GM12878 (cell line): ENCODE measurements at places on chromosomes 6 and 20. TPM values are rescaled to one million over a fixed set of nuclear protein-coding genes. Genes with fewer than 3 reads are reported as not detected.
A peak's percentile ranks its signal among the peaks of the same experiment; 100 is the strongest.

ASIP gene
- not detected in 2 replicates for total RNA-seq

- peak; percentile 61 for DNase-seq
These were observed 92.1 kb upstream of the NEDD9 start for GRCh38 chr6:11324453-11325015.

CYP39A1 gene
- total RNA-seq: not detected in 2 replicates

DNA sequence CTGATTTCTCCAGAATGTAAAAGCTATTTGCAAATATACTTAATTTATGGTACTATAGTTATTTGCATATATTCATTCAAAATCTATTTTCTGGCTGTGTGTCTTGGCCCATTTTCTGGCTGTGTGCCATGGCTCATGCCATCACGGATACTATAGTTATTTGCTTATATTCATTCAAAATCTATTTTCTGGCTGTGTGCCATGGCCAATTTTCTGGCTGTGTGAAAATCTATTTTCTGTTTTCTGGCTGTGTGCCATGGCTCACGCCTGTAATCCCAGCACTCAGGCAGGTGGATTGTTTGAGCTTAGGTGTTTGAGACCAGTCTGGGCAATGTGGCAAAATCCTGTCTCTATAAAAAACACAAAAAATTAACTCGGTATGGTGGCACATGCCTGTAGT is 28.9 kb upstream of the RIPK1 start:
- no peak for DNase-seq

DNA sequence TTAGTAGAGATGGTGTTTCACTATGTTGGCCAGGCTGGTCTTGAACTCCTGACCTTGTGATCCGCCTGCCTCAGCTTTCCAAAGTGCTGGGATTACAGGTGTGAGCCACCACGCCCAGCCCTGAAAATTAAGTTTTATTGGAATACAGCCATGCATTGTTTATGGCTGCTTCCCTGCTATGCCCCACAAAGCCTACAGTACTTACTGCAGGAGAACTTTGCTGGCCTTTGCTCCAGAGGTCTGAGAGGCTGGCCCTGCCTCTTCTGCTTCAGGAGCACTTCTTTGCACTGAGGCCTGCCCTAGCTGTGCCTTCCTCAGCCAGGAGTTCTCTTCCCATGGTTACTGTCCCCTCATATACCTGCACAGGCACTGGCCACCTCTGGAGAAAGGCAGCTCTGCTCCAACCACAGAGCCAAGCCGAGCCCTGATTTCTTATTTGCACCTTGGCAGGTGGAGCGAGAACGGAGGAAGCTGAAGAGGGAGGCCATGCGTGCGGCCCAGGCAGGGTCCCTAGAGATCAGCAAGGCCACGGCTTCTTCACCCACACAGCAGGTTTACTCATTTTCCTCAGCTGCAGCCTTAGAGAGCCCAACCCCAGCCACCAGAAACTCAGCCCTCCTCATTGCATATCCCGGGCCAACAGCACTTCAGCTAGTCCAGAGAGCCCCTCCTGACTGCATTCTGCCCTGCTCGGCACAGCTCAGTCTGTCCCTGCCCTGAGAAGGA is 20.8 kb downstream of the C20orf173 start:
- DNase-seq: no peak

DNA sequence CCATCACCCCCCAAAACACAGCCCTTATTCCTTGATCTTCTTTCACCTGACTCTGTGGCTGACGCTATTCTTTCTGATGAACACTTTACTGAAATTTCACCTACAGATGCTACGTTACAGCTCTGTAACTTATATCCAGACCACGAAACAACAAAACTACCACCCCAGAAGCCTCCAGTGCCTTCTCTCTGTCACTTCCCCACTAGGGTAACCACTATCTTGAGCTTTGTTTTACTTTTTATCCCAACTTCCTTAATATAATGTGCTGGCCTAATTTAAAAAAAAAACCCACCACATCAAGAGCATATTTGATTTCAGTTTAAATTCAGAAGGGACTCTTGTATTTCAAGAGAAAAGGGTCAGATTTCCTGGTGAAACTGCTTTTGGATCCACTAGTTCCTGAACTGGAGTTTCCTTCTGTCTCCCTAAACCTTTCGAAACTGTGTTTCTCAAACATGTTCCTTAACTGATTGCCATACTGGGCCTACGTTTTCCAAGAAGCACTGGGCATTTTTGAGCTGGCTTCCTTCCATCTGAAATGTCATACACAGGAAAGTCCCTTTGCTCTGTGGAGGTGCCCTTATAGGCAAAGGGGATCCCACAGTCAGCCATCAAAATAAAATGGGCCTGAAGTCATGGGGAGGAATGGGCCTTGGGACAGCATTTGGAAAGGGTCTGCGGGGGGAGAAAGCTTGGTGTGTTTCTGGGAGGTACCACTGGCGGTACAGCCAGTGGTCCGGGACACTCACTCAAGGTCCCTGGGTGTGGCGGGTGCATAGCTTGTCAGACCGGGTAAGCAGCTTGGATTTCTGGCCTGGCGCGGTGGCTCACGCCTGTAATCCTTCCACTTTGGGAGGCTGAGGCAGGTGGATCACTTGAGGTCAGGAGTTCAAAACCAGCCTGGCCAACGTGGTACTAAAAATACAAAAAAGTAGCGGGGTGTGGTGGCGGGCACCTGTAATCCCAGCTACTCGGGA is 25.8 kb upstream of the RTF2 start:
- no peak for DNase-seq

- DNase-seq: no peak
These were observed 190.4 kb downstream of the OGFRL1 start for GRCh38 chr6:71478834-71479541.

DNA sequence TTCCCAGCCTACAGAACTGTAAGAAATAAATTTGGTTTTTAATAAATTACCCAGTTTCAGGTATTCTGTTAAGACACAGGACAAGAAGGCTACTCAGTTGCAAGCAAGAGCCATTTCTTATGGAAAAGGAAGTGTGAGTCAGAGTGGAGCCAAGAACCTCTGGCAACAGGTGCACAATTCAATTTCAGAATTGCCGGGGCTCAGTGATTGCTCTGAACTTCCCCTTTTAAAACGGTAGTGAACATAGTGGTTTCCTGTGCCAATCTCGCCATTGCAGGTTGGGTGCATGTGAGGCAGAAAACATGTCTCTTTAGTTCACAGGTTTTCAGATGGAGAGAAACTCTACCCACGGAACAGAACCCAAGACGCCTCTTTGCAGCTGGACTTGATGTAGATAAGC is 16.4 kb downstream of the PIGT start:
- peak; percentile 76 for DNase-seq

HAO1 gene
- not detected in 2 replicates for total RNA-seq

- peak; percentile 13 for DNase-seq
These were observed 170.6 kb downstream of the LY86 start for GRCh38 chr6:6758915-6759654.

DNA sequence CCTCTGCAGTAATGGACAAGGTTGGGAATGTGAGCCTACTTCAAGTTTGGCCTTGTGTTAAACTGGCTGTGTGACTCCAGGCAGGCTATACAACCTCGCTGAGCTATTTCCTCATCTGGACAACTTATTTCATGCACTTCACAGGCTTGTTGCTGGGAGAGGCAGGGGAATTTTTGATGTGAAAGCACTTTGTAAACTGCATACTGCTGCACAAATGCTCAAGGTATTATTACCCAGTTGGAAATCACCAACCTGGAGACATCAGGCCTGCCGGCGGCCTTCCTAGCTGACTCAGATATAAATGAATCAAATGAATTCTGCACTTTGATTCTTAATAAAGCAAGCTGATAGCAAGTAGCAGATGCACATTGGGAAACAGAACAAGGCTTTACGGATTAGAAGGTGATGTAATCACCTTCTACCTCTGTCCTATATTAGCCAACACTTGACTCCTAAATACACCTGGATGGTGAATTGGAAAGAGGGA is 10.1 kb downstream of the JARID2 start:
- no peak for DNase-seq

DNA sequence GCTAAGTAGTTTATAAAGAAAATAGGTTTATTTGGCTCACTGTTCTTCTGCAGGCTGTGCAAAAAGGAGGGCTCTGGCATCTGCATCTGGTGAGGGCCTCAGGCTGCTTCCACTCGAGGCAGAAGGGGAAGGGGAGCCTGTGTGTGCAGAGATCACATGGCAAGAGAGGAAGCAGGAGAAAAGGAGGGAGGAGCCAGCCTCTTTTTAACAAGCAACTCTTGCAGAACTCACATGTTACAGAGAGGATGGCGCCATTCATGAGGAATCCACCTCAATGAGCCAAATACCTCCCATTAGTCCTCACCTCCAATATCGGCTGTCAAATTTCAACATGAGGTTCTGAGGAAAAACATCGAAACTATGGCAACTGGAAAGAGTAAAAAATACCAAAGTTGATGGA is 666.6 kb upstream of the SLC35B3 start:
- DNase-seq: no peak

CDS2 gene
- total RNA-seq: 41.1 and 41.4 TPM in 2 replicates

TCF21 gene
- 0.08 TPM in 1 of 2 replicates, not detected in the other for total RNA-seq

GRCh38 chr20:64058536-64058935 is 4.5 kb upstream of the TCEA2 start:
- DNase-seq: no peak

GRCh38 chr6:134722200-134722870 is 227.6 kb downstream of the ALDH8A1 start:
- DNase-seq: no peak

GRCh38 chr6:31423550-31423949 is 20.2 kb downstream of the MICA start:
- no peak for DNase-seq

DNA sequence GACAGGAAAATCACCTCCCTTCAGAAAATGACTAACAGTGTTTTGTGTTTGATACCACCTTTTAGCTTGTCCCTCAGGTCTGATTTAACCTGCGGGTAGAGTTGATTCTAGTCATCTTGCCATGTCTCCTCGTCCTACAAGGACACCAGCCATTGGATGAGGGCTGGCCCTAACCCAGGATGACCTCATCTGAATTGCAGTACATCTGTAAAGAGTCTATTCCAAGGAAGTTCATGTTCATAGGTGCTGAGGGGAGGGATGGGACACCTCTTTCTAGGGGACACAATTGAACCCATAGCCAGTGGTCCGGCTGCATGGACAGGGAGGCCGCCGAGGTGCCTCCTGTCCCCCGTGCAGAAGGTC is 52.0 kb upstream of the DACT2 start:
- DNase-seq: no peak

DNA sequence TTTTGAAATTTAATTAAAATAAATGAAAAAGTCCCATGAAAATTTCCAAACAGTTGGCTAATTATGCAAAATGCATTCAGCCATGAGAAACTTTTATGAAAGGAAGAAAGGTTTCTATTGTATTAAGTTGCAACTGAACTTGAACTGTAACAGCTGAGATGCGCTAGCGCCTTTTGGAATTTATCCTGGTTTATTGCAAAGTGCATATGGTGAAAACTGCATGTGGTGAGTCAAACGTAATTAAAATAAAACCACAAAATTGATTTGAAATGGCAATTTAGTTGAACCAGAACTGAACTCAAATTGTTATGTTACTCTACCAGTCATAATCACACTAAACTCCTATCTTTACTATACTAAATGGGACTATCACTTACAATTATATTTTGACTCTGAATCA is 46.4 kb upstream of the COL21A1 start:
- no peak for DNase-seq

GRCh38 chr6:95249661-95250060 is 327.7 kb upstream of the MANEA start:
- no peak for DNase-seq

DNA sequence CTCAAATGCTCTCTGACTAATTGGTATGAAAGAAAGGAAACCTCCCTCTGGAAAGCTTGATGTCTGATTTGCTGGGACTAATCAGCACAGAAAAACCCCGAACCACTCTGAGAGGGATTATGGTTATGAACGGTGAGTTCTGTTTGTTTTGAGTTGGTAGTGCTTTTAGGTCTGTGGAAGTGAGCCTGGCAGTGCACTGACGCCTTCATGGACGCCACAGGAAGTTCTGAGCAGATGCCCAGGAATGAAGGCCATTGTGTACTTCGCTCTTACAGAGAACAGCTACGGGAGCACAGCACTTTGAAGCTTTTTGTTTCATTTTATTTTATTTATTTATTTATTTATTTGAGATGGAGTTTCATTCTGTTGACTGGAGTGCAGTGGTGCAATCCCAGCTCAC is 754.1 kb downstream of the QKI start:
- no peak for DNase-seq

FOXS1 gene
- total RNA-seq: not detected in 2 replicates

DNA sequence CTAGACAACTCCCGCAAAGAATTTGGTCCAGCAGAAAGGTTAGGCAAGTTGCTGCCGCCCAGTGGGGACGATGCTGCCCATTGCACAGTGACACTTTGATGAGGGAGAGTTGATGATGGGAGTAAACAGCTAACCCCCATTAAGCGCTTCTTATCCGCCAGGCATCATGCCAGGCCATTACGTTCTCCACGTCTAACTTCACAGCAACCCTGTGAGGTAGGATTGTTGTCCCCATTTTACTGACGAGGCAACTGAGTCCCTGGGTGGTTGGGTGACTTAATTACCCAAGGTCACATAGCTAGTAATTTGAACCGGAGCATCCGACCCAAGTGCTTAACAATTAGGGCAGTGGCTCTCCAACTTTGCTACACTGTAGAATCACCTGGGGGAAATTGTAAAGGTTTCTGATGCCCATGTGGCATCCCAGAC is 738 bp downstream of the RALGAPB start:
- DNase-seq: no peak

GRCh38 chr20:10639737-10640556 is 33.9 kb downstream of the JAG1 start:
- no peak for DNase-seq

GRCh38 chr6:170295510-170296422 is 4.9 kb upstream of the DLL1 start:
- no peak for DNase-seq

WFDC2 gene
- not detected in 2 replicates for total RNA-seq

DNA sequence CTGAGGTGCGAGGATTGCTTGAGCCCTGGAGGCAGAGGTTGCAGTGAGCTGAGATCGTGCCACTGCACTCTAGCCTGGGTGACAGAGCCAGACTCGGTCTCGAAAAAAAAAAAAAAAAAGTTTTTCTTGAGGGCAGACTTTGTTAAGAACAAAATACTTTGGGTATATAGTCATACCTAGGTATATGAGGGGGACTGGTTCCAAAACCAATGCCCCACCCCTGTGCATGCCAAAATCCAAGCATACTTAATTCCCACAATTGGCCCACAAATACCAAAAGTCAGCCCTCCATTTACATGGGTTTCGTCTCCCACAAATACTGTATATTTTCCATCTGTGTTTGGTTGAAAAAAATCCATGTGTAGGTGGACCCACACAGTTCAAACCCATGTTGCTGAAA is 119.9 kb downstream of the INSM1 start:
- no peak for DNase-seq

DNA sequence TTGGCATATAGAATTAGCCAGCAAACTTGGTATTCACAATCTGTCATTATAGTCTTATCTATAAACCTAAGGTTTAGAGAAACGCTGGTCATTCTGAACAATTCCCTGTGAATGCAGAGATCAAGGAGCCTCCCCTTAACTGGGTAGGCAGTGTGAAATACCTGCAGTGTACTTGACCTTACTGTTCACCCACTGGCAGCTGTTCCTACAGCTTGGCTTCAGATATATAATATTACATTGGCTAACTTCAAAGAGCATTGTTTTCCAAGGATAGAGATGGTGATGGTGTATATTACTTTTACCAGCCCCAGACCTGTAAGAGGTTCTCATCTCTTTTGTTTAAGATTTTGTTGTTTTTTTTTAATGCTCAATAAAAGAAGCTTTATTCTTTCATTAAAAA is 168.3 kb downstream of the ESR1 start:
- no peak for DNase-seq
